Right renal pelvis (tissue), 4 donors: ENCODE measurements at places on chromosomes 2 and 18. TPM values are rescaled to one million over a fixed set of nuclear protein-coding genes. Genes with fewer than 3 reads are reported as not detected.

GRCh38 chr2:8546612-8547283, 135.1 kb upstream of the ID2 start:
- DNase-seq, result no peak

- DNase-seq, result no peak
These were observed 19.4 kb downstream of the ITGB1BP1 start for GRCh38 chr2:9403924-9404323.

DNA sequence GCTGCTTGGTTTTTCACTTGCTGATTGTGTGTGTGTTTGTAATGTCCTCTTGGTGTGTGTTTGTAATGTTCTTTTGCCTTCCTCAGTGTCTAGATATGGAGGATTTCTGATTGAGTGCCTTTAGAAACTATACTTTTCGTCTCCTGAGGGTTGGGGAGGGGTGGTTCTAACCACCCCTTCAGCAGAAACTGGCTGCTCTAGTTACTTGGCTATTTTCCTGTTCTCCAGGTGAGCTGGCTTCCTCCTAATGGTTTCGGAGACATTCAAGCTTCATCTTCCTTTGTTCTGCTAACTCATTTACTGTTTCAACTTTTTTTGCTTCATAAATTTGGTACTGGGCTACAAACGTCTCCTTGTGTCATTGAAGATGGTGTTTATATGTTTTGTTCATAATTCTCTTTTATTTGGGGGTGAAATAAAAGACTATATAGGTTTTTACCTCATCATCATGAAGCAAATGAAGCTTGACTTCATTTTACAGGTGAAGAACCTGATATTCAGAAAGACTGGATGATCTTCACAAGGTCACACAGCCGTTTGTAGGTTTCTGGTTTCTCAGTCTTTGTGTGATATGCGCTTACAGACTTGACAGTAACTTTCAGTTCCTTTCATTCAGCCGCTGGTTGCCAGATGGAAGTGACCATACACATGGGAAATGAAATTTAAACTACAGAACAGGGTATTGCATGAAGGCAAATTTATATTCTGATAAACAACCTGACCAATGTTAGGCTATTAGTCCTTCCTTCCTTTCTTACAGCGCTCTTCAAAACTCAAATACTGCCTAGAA, 238.5 kb downstream of the GALR1 start:
- DNase-seq, result no peak

- no peak for DNase-seq
These were observed 50.5 kb upstream of the SULT1C3 start for GRCh38 chr2:108189316-108189715.

- DNase-seq, result no peak
These were observed 296.0 kb downstream of the TMX3 start for GRCh38 chr18:68418881-68419280.

GRCh38 chr2:172101821-172102390, 794 bp downstream of the DLX2 start:
- no peak for DNase-seq

GRCh38 chr2:54103454-54104314, 11.7 kb upstream of the ACYP2 start:
- DNase-seq, result no peak

DNA sequence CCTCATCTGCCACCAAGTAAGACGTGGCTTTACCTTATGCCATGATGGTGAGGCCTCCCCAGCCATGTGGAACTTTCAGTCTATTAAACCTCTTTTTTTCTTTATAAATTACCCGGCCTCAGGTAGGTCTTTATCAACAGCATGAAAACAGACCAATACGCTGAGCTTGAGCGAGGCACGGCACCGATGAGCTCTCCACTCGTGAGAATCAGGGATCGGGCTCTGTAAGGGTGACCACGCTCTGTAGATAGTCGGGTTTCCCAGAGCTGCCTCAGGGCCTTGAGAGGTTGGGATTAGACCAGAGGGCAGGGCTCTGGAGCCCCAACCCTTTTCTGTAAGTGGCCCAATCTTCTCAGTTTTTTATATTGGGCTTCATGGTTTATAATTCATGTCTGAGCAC, 360.3 kb upstream of the MYT1L start:
- DNase-seq, result no peak

- no peak for DNase-seq
These were observed 200.6 kb downstream of the RND3 start for GRCh38 chr2:150286730-150287362.

- DNase-seq, result peak; percentile 39
These were observed 566 bp upstream of the CMPK2 start for GRCh38 chr2:6866275-6866671.

GRCh38 chr2:9086465-9086864, 83.0 kb upstream of the MBOAT2 start:
- no peak for DNase-seq

ABCG5 gene
- polyA plus RNA-seq, result 0.47 TPM

CTLA4 gene
- polyA plus RNA-seq, result not detected

TSPYL6 gene
- 0.04 TPM for polyA plus RNA-seq

SFT2D3 gene
- polyA plus RNA-seq, result not detected

CROCC2 gene
- polyA plus RNA-seq, result 0.03 TPM

METTL21A gene
- 31.8 TPM for polyA plus RNA-seq

MYL12A gene
- polyA plus RNA-seq, result 406 TPM

REG3A gene
- polyA plus RNA-seq, result not detected
